ENCODE measurements at places on chromosomes 1 and 21.

DNA sequence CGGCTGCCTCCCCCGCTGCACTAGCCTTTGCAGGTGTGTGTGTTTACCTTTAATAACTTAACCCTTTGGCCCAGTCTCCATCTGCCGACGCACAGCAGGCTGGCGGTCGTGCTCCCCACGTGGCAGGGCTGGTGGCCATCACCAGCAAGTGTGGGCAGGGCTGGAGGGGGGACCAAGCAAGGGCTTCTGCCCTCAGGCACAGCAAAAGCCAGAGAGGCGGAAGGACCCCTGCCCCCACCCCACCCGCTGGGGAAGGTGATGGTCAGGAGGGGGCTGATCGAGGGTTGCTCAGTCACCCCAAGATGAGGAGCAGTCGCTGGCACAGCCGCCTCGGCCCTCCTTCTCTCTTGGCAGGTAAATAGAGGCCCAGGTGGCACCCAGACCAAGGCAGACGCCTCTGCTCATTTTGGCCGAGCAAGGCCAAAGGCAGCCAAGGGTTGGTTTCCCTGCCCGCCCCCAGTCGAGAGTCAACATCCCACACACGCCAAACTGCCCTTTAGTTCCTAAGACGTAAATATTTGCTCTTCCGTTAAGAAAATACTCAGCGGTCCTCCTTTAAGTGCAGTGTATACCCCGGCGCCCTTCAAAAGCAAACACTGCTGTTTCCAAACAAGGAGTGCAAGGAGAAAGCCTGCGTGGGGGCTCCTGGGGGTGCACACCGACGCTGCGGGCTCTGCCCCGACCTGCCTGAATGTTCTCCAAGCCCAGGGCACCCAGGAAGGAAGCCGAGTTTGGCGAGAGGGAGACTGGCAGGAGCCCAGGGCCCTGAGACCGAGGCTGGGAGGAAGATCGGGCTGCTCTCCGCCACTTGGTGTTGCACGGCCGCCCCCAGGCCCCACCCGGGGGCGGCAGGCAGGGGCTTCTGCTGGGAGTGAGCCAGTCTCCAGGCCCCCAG, 82.7 kb downstream of the SIK1 start:
- DNase-seq: no peak

DNA sequence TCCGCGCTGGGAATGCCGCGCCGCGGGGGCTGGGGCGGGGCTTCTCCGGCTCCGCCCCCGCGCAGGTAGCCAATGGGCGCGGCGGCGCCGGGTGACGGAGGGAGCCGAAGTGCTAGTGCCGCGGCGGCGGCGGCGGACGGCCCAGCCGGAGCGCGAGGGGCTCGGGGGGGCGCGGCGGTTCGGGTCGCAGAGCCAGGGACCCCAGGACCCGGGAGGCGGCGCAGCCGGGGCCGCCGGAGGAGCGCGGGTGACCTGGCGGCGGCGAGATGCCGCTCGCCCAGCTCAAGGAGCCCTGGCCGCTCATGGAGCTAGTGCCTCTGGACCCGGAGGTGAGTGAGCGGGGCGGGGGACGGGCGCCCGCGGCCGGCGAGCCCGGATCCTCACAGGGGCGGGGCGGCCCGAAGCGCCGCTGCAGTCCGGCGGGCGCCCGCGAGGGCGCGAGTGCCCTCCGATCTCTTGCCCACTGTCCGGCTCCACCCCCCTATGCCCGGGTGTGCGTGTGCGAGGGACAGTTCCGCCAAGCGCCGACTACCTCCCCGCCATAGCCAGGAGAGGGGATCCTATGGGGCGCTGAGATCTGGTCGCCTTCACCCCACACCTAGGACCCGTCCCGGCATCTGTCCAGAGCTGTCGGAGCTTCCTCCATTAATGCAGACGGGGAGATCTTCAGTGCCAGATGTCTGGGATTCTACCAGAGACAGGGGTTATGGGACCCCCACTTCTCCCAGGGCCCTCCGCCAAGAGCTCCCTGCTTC, at the start of gene RPS6KA1:
RPS6KA1 (plus strand) TSS at position 107 of the 755 bp plus-strand sequence; CDS start at position 267, 160 bp downstream.
- DNase-seq: peak; percentile 49

GRCh38 chr1:125087691-125088090, 3902.9 kb downstream of the SRGAP2C start:
- DNase-seq: no peak

GRCh38 chr1:13732971-13733667, 33.1 kb downstream of the PRDM2 start:
- no peak for DNase-seq

DNA sequence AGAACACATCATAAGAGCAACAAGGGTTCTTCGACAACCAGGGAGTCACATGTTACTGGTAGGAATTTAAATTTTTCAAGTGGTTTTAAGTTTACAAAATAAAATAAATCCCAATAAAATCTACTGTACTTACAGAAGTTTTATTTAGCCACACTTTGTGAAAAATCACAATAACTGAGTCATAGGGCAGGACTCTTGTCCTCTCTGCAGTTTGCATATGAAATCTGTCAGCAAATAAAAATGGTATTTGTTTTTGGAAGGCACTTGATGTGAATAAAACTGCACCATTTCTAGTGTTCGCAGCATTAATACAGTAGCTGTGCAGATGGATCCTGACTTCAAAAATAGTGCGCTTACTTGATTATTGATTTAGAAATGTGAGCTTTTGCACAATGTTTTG, 150.4 kb downstream of the LBR start:
- DNase-seq: no peak

GRCh38 chr1:185159966-185160365, 3.0 kb downstream of the SWT1 start:
- no peak for DNase-seq

DNA sequence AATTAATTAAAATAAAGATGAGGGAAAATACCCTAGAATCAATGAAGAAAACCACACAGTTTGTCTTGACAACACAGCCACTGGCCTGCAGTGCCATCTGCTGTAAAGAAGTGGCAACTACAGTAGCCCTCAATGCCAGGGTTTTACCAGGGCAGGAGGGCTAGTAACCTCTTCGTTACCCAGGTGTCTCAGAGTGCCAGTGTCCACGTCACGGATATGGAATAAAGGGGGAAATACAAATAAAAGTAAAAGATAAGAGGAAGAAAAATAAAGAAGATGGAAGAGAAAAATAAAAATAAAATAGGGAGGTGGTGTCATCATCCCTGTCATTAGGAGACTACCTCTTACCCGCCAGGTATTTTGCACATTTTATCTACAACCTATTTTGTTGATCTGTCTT, 14.2 kb upstream of the SLC44A3 start:
- DNase-seq: no peak

- no peak for DNase-seq
Measured at GRCh38 chr1:41192456-41193178, 49.5 kb downstream of the SCMH1 start.

GRCh38 chr1:220504329-220504728, 23.6 kb upstream of the MARK1 start:
- no peak for DNase-seq

- no peak for DNase-seq
Measured at GRCh38 chr1:218171302-218171893, 113.7 kb upstream of the RRP15 start.

DNA sequence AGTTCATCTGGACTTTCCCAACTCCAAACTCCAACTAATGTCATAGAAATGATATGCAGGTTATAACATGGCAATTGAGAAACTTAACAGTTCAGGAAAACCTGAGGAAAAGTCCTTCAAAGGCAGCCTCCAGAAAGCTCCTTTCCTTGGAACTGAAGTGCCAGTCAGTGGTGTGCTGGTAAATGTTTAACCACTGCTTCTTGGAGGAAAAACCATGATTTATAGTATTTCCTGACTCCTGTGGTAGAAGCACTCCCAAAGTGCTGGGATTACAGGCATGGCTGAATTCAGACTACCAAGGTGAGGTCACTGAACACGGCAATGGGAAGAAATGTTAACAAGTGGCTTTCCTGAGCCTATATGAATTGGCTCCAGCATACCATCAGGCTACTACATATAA, 26.7 kb upstream of the ZNHIT6 start:
- DNase-seq: no peak

GRCh38 chr21:45534636-45535331, 7.5 kb downstream of the SLC19A1 start:
- no peak for DNase-seq
